ENCODE measurements at places on chromosomes 5 and 9.

- no peak for DNase-seq
Measured at GRCh38 chr5:149486726-149487635, 64.3 kb downstream of the CSNK1A1 start.

GRCh38 chr9:121972501-121972981, 120.6 kb downstream of the TTLL11 start:
- DNase-seq, result peak; percentile 34

DNA sequence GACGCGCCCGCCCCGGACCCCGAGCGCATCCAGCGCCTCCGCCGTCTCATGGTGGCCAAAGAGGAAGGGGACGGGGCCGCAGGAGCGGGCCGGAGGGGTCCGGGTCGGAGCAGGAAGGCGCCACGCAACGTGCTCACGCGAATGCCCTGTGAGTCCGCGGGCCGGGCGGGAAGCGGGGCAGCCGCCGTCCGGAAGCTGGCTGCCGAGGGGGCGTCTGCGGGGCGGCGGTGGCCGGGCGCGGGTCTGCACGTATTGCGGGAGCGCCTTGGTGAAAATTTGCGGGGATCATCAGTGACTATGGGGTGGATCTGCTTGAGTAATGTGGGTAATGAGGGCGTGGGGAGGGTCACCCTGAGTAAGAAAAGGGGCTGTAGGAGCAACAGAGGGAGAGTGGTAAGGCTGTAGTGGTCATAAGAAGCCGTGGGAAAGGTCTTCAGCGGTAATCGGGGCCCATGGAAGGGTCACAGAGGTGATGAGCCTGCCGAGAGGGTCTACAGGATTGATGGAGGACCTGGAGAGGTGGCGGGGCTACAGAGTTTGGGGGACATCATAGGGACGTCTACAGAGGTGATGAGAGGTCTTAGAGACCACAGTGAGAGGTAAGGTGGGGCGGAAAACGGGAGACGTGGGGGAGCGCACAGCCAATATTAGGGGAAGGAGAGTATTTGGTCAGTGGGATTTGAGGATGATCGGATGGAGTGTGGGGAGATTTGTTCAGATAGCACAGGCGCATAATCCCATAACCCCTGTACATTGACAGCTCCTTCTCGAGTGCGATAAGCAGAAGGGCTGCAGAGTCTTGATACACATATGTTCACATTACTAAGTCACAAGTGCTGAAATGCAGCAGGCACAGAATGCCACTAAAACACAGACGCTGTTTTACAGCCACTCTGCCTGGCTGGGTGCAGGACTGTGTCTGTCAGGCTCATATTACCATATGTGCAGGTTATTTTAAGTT, 819 bp downstream of the LSM11 start:
- no peak for DNase-seq

DNA sequence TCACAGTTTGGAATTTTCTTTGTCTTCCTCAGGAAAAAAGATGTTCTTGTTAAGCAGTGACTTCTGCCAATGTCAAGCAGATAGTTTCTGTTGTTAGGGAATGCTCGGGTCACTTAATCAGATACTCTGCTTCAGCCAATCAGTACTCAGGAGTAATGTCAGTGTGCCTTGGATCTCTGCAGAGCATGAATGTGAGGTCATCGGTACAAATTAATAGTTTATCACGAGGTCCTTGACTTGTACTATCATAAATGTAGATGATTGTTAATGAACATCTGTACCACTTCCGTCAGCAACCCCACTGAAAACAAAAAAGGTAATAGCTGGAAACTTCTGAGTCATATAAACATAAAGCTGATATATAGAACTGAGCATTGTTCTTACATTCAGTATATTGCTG, 73.6 kb downstream of the FBXL7 start:
- DNase-seq, result no peak

DNA sequence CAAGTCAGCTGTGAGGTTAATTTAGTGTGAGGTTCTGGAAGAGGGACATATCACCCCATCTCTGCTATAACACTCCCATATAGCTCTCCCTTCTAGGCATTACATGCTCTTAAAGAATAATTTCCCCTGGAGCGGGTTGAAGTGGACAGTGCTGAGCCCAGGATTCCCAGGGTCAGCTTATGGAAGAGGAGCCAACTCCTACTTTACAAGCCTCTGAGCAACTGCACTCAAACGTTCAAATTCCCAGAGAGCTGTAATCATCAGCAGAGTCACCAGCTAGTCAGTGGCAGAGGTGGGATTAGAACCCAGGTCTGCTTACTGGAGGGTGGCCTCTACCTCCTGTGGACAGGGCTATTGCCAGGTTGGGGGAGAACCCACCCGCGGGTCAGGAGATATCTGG, 1.4 kb downstream of the NEURL1B start:
- DNase-seq, result no peak

GRCh38 chr5:147359101-147359500, 124.3 kb downstream of the STK32A start:
- no peak for DNase-seq

- no peak for DNase-seq
Measured at GRCh38 chr9:68637020-68637419, 68.0 kb upstream of the PIP5K1B start.

GRCh38 chr5:64786372-64786771, 17.6 kb downstream of the CWC27 start:
- no peak for DNase-seq

DNA sequence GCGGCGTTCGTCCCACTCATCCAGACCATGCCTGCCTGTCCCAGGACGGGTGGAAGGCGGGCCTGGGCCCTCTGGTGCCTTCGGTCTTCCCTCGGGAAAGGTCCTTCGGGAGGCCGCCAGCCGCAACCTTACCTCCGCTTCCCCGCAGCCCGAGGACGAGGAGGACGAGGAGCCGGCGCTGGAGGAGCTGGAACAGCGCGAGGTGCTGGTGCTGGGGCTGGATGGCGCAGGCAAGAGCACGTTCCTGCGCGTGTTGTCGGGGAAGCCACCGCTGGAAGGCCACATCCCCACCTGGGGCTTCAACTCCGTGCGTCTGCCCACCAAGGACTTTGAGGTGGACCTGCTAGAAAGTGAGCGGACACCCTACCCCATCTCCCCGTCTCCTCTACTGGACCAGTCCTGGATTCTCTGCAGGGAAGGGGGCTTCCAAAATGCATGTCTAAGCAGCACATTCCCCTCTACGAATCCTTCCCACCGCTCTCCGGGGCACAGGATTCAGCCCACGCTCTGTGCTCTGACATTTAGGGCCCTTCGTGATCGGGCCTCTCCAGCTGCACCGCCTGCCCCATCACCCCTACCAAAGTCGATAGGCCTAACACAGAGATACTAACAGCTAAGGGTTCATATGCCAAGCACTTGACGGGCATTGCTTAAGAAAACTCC, 1.1 kb downstream of the ARL10 start:
- DNase-seq, result no peak

DNA sequence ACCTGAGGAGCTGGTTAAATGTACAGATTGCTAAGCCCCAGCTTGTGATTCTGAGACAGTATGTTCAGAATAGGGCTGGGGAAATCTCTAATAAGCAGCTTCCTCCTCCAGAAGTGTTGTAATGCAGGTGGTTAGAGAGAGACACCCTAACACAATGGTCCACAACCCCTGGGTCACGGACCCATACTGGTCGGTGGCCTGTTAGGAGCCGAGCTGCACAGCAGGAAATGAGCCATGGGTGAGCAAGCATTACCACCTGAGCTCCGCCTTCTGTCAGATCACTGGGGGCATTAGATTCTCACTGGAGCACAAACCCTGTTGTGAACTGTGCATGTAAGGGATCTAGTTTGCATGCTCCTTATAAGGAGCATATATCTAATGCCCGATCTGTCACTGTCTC, 61.8 kb downstream of the SLC36A1 start:
- DNase-seq, result no peak

GRCh38 chr5:68398146-68398812, 182.7 kb downstream of the PIK3R1 start:
- DNase-seq, result no peak

DNA sequence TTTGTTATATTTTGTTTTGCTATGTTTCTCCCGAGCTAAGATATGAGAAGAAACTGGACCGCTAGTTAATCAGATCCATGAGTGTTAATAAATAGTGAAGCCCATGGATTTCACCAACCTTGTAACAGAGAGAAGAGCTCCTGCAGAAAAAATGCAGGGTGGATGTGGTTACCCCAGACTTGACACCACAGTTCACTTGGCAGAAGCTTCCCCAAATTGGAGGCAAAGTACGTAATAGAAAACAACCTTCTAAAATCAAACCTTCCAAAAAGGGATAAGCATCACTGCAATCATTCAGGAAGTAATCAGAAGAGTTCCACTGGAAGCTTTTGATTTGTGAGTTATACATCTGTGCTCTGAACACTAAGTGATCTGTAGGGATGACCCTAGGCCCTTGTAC, 267.5 kb downstream of the ACTL7B start:
- no peak for DNase-seq

- DNase-seq, result no peak
Measured at GRCh38 chr9:120152295-120152694, 427.7 kb downstream of the CDK5RAP2 start.

- no peak for DNase-seq
Measured at GRCh38 chr9:114911167-114911821, 19.1 kb downstream of the TNFSF8 start.

DNA sequence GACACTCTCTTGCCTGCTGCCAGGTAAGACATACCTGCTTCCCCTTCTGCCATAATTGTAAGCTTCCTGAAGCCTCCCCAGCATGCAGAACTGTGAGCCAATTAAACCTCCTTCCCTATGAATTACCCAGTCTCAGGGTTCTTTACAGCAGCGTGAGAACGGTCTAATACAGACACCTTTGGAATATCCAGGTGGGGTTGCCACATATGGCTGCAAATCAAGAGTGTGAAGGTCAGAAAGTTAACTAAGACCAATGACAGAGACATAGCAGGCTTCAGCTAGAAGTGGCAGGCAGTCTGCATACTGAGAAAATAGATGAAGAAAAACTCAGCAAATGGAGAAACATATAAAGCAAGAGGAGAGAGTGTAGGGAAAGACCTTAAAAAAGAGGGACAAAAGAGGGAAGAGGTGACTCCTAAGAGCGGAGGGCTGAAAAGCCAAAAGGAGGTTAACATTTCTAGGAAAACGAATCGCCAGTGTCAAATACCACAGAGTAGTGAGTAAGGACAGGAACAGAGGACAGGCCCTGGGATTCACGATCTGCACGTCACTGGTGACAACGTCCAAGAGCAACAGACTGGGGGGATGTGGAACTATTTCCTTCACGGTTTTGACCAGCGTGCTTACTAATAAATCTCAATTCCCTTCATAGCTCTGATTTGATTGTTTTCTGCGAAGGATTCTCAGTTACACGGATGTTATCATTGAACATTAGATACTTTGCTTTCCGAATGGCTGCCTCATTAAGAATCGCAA, 1.7 kb upstream of the ACO1 start:
- DNase-seq, result no peak

DNA sequence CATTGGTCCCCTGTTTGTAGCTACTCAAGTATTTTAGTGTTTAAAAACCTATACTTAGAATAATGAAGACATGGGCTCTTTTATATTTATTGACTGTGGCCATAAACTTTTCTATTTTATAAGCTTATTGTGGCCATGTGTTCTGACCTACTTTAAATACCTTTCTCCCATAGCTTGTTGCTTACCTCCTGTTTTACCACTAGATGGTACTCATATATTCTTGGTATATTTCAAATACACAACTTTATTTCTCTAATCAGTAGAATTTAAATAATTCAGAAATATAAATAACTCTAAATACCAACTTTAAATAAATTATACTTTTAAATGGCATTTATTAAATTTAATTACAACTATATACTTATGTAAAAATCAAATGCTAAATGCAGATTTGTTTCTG, 498.0 kb downstream of the PRDM9 start:
- DNase-seq, result no peak

GRCh38 chr5:4216142-4216541, 620.5 kb downstream of the IRX1 start:
- no peak for DNase-seq

DNA sequence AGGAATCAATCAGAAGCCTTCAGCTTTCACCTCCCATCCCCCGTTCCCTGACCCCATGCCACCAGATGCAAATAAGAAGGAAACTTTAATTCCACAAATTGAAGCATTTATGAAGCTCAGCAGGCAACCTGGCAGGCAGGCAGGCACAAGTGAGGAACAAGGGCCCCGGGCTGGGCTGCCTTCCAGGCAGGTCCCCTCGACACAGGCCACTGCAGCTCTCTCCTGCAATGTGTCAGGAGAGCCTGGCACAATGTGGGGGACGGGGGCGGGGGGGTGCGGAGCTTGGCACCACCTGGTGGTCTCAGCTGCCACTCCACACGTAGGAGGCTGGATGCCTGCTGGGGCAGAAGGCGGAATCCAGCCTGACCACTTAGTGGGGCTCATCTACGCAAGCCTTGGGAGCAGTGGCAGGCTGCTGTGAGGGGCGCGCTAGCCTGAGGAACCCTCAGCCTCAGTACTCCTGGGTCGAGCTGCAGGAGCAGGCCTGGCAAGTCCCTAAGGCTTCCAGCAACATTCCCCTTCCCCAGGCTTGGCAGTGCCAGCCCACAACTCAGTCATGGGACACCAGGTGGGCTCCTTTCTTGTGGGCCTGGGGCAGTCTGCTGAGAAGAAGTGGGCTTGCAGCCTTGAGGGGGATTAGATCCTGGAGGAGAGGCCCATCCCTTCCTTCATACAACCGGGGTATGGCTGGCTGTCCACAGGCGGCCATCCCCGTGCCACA, 50.2 kb upstream of the KCNMB1 start:
- DNase-seq, result no peak

DNA sequence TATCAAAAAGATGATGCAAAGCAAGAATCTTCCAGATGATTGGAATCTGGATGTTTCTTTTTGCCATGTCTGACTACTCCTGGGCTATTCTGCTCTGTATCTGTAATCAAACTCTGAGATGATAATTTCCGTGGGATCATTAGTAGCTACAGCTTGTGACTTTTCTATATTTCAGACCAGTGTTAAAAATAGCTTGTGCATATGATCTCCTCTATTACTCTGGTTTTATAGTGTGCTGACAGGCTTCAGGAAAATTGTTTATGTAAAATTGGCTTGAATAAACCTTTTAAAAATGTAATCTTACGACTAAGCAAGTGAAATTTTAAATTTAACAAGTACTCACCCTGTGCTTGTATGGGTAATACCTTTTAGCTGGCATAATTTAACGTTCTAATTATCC, 40.4 kb downstream of the NAA35 start:
- no peak for DNase-seq

- no peak for DNase-seq
Measured at GRCh38 chr5:124421584-124421983, 324.9 kb downstream of the ZNF608 start.

DNA sequence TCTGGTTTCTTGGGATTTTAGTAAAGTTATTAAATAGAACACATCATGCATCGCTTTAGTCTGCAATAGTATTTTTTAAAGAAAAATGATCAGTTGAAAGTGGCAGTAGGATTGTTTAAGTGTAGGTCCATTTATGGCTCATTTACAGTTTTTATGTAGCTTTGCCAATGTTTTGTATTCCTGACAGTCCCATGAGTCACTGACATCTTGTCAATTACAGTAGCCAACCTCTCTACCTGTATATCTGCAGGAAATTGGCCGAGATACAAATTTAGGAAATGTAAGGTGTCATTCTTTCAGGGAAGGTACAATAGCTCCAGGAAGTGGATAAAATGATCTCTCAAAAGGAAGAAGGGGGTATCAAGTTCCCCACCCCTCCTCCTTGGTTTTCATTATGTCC, 47.7 kb upstream of the MTAP start:
- no peak for DNase-seq

All from GM20000 (cell line).